ENCODE measurements at places on chromosomes 4 and X.

DNA sequence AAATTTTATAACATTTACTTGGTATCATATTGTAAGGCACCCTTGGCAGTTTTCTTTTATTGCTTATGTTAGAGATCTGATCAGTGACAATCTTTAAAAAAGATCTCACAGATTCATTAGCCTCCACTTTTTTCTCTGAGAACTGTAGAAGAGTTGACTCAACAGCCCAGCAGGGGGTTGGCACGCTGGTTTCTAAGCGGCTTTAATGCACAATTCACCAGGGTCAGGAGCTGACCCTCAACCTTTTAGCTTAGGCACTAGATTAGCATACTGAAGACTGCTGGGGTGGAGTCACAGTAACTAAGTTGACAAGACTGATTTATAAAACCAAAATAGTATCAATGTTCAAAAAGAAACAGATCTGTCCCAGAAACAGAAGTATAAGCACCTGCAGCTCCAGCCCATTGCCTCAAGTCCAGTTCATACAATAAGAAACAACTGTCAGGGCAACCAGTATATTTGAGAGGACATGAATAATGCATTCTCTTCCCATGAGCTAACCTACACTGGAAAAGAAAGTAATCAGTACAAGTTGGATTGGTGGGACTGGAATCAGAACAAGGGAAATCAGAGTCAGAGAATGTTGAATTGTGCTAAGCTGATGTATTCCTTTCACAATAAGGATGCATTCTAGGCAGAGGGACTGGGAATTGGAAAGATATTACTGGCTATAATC lies 77.6 kb downstream of the PDE5A start:
- DNase-seq, result no peak

- no peak for DNase-seq
Measured at GRCh38 chr4:124060261-124060918, 652.1 kb downstream of the ANKRD50 start.

GRCh38 chrX:77901506-77901905 lies 2.2 kb downstream of the COX7B start:
- DNase-seq, result no peak

DNA sequence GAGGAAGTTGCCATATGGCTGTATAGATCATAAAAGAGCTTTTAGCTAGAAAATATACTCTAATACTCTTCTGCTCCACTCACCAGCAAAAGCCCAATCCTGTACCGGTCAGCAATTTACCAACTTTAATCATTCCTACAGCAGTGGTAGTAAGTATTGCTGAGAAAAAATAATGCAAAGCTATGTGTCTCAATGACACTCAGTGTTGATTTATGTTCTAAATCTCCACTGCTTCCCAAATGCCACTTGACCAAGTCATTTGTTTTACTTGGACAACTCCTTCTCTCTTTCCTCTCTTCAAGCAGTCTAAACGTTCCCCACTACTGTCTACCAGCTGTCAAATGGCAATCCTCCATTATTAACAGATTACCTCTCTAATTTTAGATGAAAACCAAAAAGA lies 201.8 kb upstream of the GK2 start:
- no peak for DNase-seq

DNA sequence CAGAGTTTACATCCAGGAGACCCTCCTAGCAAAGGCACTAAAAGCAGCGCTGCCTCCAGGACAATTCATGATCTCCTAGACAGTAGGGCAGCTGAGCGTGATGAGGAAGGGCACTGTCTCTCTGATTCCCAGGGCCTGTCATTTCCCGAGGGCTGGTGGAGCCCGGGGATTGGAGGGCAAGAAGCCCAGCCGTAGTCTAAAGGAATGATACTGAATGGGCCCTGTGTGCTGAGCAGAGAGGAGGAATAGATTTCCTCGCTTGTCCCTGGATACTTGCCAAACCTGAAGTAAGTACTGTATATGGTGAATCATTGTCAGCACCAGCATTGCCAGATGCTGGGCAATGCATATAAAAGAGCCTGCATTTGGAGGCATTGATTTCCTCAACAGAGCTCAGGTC lies 88.0 kb upstream of the SLITRK2 start:
- no peak for DNase-seq

DNA sequence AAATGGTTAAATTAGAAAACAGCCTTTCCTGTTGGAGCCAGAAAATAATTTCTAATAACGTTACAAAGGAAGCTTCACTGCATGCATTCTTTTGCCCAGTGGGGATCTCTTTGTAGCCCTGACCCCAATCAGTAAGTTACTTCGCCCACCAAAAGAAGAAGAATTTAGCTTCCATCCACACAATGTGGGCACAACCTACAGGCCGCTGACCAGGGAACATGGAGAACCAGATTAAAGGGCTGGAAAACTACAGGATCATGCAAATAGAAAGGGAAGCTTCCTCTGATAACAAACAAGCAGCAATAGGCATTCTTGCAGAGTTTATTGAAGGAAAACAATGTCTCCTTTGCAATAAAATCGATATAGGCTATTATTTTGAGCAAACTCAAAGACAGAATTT lies 21.3 kb upstream of the TSPAN5 start:
- DNase-seq, result no peak
